ENCODE measurements at places on chromosomes 2 and 18.

GRCh38 chr18:46632401-46633071 is 24.5 kb downstream of the LOXHD1 start:
- peak; percentile 71 for DNase-seq

- DNase-seq = no peak
Measured at GRCh38 chr2:135904341-135904989, 28.2 kb upstream of the MCM6 start.

- no peak for DNase-seq
Measured at GRCh38 chr2:3399829-3400228, 20.3 kb downstream of the TRAPPC12 start.

DNA sequence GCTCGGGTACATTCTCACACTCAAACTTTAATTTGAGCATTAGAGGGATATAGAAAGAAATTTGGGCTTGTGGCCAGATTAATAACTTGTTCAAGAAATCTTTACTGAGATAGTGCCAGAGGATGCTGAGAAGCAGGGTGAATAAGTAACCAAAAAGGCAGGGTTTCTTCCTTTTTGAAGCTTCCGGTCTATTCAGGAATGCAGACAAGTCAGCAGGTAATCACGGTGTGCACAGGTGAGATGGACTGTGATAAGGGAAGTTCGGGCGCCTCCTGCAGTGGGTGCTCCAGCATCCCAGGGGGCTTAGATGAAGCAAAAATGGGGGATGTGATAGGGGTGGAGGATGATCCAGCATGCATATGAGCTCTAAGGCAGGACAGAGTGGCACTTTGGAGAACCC is 44.9 kb upstream of the CYP1B1 start:
- no peak for DNase-seq

GRCh38 chr2:17804358-17804757 is 11.9 kb upstream of the MSGN1 start:
- no peak for DNase-seq

DNA sequence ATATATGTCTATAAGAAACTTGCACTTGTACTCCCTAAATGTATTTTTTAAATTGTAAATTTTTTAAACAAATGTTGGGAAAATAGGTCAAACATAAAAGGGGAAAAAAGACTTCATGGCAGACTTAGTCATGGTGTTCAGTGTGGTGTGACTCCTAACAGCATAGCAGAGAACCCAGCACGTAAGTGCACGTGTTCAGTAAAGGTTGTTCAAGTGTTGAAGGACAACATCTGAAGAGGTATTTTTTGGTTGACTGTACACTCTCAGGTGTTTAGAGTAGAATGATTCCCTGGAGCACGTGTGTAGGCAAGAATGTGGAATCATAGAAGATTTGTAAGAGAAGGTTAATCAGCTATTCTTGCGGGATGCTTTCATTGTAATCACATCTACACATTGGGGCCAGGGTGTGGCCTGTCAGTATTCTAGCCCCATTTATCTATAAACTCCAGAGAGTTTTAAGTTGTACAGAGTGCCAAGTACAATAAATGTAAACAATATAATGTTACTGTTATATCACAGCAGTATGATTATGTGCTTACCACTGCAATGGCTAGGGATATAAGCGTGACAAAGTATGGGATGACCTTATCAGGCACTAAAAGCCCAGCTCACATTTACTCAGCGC is 106.8 kb downstream of the CRIM1 start:
- DNase-seq = no peak

DNA sequence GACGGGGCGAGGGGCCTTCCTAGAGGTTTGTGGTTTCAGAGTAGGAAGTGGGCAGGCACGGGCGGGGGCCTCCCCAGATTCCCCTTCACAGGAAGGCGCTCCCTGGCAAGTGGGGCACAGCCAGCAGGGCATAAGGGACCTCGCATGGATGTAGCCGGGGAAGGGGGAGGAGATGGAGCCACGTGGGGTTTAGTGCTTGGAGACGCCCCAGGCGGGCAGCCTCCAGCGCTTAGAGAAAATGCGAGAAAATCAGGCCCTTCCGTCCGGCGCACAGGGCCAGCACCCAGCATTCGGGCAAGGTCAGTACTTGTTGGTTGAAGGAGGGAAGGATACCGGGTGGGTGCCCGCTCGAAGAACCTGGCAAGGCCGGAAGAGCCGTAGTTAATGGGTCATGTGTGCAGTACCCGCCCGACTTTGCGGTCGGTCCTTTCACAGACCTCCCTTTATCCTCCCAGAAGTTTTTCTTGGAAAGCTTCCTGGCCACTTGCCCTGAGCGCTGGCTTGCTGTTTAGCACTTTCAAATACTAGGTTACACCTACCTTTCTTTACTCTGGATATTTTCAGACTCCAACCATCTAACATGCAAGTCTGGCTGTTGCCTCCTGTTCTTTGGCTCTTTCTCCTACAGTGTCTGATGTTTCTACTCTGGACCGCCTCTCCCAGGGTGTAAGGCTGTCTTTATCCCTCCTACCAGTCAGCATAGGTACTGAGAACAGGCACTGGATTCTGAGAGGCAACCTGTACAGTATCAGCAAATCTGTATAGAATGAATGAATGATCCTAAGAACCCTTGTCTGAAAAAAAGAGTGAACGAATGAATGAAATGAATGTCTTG is 78.1 kb downstream of the CIB4 start:
- peak; percentile 70 for DNase-seq

DNA sequence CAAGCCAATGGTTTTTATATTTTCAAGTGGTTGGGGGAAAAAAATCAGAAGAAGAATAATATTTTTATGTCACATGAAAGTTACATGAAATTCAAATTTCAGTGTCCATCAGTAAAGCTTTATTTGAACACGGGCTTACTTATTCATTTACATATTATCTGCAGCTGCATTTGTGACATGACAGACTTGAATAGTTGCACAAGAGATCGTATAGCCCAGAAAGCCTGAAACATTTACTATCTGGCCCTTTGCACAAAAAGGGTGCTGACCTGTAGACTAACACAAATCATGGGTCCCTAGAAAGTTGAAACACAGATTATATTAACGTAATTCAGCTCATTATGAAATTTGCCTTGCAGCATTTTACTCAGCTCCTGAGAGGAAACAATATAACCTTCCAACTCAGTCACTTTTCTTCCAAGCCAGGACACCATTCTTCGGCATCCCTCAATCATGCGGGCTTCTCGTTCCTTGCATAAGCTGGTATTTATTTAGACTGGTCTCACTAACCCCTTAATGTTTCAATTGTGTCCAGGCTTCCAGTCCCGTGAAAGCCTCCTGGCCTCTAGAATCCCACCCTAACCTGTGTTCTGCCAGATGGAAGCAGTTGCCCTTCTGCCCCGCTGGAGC is 402.7 kb downstream of the SETBP1 start:
- DNase-seq = no peak

DNA sequence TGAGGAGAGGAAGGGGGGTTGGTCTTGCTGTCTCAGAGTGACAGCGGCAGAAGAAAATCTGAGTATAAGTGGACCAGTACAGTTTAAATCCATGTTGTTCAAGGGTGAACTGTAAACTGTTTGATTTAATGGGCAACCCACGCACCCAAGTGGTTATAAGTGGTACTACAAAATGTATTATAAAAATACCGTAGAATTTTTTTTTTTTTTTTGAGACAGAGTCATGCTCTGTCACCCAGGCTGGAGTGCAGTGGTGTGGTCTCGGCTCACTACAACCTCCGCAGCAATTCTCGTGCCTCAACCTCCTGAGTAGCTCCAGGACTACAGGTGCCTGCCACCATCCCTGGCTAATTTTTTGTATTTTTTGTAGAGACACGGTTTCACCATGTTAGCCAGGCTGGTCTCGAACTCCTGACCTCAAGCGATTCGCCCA is 2.1 kb upstream of the CHCHD5 start:
- DNase-seq = peak; percentile 81

- DNase-seq = no peak
Measured at GRCh38 chr2:186841940-186842339, 7.0 kb downstream of the ZSWIM2 start.

DNA sequence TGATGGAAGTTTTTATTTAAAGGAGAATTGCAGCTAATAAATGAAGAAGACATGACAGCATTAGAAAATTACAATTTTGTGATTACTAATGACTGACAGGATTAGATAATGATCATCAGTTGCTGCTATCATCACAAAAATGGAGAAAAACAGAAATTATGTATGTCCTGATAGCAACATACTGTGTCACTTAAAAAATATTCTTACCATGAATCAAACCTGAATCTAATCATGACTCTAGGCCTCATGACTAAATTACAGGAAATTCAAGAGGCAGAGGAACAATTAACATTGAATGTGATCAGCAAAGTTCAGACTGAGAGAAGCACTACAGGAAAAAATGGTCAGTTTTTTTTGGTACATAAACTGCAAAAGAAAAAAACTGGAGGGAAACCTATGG is 147.8 kb downstream of the PMAIP1 start:
- DNase-seq = no peak

GRCh38 chr2:203718087-203718486 is 11.6 kb downstream of the CD28 start:
- DNase-seq = no peak

DNA sequence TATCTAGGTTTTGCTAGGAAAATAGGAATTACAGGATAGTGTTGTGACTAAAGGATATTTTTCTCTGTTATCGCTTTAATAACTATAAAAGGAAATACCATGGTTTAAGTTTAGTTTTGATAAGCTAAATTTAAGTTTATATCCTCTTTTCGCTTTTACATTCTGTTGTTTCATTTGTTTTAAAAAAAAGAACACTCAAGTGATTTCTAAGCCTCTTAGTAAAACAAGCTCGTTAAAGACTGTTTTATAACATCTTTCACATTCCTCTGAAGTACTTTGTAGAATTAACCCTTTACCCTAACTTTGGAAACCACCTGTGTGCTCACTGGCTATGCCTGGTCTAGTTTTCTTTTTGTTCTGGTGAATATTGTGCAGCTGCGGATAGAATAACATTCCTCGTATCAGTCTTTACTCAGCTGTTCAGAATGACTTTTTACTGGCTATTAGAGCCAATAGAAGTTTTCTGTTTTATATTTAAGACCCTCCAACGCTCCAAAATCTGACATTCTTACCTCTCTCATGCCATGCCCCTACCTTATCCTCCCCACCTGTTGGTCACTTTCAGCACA is 183.1 kb downstream of the PTPRM start:
- no peak for DNase-seq

- peak; percentile 88 for DNase-seq
Measured at GRCh38 chr18:8107426-8107825, 501.8 kb upstream of the RAB12 start.

GRCh38 chr18:22165049-22165602 is 4.3 kb upstream of the GATA6 start:
- no peak for DNase-seq

GRCh38 chr2:129274038-129274415 is 705.4 kb upstream of the RAB6C start:
- no peak for DNase-seq

DNA sequence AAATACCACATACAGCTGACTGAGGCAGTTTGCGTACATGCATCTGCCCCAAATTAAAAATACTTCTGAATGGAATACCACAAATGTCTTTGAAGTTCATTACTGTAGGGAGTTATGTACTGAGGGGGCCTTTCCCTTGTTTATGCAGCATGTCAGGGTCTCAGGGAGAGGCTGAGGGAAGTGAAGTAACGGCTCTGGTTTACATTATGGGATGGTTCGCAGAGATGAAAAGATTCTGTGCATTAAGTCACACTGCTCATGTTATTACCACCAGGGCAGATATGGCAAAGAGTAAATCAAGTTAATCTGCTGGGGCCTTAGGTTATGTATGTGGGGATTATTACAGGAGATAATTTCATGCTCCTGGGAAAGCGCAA is 385.9 kb upstream of the RND3 start:
- no peak for DNase-seq

DNA sequence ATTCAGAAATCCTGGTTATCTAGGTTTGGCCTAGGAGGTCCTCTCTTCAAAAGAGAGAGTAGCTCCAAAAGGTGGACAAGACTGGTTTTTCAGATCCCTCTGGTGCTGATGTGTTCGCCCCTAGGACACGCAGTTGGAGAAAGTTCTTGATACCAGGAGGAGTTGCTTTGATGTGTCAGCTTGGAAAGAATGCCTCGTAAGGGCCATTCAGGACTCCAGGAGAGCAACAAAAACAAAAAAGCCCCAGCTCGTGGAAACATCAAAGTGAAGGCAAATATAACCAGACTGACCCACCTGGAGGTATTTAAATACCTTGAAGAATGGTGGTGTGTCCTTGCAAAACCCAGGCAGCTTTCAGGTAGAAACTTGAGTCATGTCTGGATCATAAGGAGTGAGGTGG is 12.5 kb upstream of the LBH start:
- no peak for DNase-seq

DNA sequence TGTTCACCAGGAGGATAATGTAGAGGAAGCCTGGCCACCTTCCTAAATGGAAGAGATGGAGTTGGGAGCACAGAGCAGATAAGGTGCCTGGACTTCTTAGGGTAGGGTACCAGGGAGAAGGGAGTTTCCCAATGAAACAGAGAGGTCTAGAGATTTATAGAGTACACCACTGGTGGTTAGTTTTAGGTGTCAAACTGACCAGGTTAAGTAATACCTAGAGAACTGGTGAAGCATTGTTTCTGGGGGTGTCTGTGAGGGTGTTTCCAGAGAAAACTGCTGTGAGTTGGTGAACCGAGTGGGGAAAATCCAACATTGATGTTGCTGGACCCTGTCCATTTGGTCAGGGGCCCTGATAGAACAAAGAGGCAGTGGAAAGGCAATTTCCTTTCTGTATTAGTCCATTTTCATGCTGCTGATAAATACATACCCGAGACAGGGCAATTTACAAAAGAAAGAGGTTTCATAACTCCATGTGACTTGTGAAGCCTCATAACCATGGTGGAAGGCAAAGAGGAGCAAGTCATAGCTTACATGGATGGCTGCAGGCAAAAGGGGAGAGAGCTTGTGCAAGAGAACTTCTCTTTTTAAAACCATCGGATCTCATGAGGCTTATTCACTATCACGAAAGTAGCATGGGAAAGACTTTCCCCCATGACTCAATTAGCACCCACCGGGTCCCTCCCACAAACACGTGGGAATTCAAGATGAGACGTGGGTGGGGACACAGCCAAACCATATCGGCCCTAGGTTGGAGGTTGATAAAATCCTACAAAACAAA is 260.8 kb downstream of the CBLN2 start:
- no peak for DNase-seq

GRCh38 chr2:153091344-153091743 is 372.9 kb downstream of the ARL6IP6 start:
- DNase-seq = no peak

- DNase-seq = no peak
Measured at GRCh38 chr2:205686783-205687640, 4.7 kb downstream of the NRP2 start.

DNA sequence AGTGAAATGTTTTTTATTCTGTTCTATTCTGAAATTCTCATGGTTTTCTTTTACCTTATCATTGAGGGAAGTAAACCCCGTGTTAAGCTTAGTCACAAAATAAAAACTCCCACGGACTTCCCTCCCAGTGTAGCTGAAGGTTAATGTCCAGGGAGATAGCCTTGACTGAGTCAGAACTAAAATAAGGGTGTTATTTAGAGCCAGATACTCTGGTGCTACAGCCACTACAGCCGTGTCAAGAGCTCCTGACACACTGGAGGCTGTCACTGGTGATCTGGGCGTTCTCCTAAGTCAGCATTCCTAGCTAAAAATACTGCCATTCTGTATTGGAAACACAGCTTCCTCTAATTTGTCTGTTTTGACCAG is 82.0 kb upstream of the RANBP2 start:
- peak; percentile 51 for DNase-seq

- DNase-seq = peak; percentile 49
Measured at GRCh38 chr18:58241877-58242276, 197.9 kb downstream of the NEDD4L start.

GRCh38 chr2:189253836-189254235 is 74.3 kb upstream of the COL5A2 start:
- no peak for DNase-seq

GRCh38 chr2:236573066-236573929 is 3.7 kb downstream of the ACKR3 start:
- DNase-seq = no peak

- DNase-seq = no peak
Measured at GRCh38 chr2:119011910-119012209, 69.9 kb downstream of the MARCO start.

Measured in ACHN (cell line).